Sigmoid colon (tissue), 7 donors: ENCODE measurements at places on chromosomes 3 and 15. TPM values are rescaled to one million over a fixed set of nuclear protein-coding genes. Genes with fewer than 3 reads are reported as not detected.
A peak's percentile ranks its signal among the peaks of the same experiment; 100 is the strongest.

The ATP8B4 gene
- total RNA-seq: 8.9 TPM

- DNase-seq: no peak
Measured at GRCh38 chr3:30760040-30760695, 134.3 kb downstream of the GADL1 start.

GRCh38 chr15:25237291-25237978 is 201.4 kb downstream of the UBE3A start:
- peak; percentile 48 for DNase-seq

- no peak for DNase-seq
Measured at GRCh38 chr15:25510146-25510545, 71.3 kb upstream of the UBE3A start.

DNA sequence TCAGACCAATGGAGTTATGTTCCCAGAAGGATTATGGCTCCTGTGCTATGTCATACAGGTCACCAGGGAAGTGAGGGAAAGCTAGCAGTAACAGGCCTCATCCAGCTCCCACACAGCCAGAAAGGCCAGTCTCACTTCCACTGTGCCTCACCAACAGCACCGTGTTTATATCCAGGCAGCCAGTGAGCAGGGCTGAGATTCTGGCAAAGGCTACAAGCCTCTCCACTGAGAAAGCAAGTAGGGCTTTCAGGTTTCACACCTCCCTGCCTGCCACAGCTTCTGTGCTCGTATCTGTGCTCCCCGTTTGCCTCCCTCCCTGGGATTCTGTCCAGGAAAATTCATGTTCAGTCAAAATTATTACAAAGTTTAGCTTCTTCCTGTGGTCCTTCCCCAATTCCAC is 14.9 kb upstream of the CFAP20DC start:
- DNase-seq: no peak

The CTXN2 gene
- 0.27 TPM for total RNA-seq

- DNase-seq: no peak
Measured at GRCh38 chr3:57797701-57798487, 41.8 kb downstream of the SLMAP start.

The CD86 gene
- total RNA-seq: 3.9 TPM

DNA sequence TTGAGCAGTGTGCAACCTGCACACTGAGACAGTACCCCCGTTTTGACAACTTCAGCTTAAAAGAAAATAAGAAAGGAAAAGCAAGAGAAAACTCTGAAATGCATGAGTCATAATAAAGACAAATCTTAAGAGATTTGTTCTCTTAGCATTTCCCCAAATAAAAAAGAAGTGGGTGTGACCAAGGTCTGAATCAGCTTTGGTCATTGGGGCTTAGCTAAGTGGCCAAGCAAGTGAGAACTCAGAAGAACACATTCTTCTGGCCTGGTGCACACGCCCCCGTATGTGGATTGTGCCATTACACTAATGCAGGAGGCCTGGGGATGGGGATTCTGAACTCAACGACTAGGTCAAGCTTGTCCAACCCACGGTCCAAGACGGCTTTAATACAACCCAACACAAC is 56.9 kb upstream of the PDZRN3 start:
- no peak for DNase-seq

DNA sequence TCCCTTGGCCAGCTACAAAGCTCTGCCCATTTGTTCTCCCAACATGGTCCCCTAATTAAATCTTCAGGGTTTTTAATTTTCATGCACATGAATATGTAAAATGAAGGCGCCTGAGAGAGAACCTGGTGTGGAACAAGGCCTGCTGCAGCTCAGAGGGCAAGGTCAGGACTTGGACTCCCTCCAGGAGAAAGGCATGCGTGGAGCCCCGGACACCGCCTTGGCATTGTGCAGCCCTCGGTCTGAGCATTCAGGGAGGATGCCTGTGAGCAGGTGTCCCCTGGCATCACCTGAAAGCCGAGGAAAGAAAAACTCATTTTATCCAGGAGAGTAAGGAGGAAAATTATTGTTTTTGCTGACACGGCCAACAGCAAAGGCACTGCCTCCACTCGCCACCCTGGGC is 33.8 kb upstream of the EPHB1 start:
- no peak for DNase-seq

GRCh38 chr3:154176036-154176435 is 54.8 kb downstream of the ARHGEF26 start:
- no peak for DNase-seq

The NCEH1 gene
- total RNA-seq: 3.6 TPM

GRCh38 chr3:196932600-196932999 is 9.7 kb downstream of the NCBP2 start:
- DNase-seq: no peak

DNA sequence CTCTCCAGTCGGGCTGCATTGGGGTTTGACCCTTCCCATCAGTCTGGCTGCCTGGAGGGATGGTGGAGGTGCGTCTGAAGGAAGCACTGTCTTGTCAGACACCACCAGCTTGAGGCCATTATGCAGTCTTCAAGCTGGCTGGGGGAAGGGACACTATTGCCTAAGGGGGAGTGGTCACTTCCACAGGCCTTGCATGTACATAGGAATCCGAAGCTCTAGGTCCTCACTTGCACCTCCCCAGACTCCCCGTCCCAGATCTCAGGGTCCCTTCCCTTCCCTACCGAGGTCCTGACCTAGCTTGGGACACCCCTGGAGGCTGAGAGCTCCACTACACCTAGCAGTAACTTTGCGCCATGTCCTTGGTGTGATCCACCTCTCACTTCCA is 48.6 kb upstream of the KLF13 start:
- peak; percentile 37 for DNase-seq

DNA sequence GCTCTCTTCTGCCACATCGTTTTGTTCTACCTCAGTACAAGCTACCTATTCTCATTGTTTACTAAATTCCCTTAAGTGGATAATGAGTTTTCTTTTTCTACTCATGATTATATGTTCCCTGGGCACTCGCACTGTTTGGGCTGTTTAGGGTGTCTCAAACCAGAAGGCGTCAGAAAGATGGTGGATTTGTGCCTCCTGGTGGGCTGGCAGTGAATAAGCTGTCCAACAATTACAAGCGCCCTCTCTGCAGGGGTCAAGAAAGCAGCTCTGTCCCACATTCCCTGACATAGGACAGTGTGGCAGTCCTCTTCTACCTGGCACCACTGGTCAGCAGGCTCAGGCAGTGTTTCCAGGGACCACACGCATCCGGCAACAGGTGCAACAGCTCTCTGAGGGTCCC is 173.4 kb upstream of the PPP2R3A start:
- no peak for DNase-seq

- DNase-seq: no peak
Measured at GRCh38 chr3:38090453-38090852, 46.5 kb downstream of the ACAA1 start.

GRCh38 chr3:37660782-37661181 is 200.9 kb upstream of the CTDSPL start:
- no peak for DNase-seq

- DNase-seq: no peak
Measured at GRCh38 chr15:93141371-93141794, 52.4 kb upstream of the RGMA start.

DNA sequence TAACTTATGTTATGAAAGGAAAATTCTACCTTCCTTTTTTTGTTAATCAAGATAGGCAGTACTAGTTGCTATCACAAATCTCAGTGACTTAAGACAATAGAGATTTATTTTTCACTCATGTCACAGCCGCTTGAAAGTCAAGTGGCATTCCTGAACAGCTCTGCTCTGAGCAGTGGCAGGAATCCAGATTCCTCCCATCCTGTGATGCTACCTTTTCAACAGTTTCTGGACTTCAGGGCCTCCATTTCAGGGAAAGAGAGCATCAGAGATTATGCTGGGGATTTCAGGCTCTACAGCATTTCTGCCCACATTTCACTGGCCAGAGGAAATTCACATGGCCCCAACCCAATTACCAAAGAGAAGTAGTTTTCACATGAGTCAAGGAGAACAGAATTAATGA is 83.4 kb downstream of the IL1RAP start:
- DNase-seq: no peak

GRCh38 chr3:134903837-134904236 is 108.8 kb downstream of the EPHB1 start:
- no peak for DNase-seq

GRCh38 chr3:152122851-152123250 is 145.9 kb upstream of the MBNL1 start:
- no peak for DNase-seq

DNA sequence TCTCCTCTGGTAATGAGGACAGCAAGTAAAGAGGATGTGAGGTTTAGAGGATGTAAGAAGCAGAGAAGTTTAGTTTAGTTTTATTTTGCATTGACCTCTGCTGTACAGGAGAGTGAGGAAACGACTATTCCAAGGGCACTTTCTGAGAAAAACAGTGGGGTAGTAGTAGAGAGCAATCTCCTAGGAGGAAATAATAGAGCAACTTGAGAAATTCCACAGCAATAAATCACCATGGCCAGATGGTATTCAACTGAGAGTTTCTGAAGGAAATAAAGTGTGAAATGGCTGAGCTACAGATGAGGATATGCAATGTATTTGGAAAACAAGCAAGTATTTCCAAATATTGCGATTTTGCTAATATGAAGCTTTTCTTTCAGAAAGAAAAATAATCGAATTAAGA is 118.9 kb downstream of the DPH6 start:
- DNase-seq: no peak

DNA sequence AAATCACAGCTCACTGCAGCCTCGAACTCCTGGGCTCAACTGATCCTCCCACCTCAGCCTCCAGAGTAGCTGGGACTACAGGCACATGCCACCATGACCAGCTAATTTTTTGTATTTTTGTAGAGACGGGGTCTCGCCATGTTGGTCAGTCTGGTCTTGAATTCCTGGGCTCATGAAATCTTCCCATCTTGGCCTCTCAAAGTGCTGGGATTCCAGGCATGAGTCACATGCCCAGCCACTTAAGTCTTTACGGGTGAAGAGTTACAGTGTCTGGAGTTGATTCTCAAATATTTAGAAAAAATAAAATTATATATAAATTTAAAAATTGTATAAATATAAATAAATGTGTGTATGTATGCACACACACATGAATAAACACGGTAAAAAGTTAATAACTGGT is 14.5 kb upstream of the KBTBD12 start:
- DNase-seq: no peak

- no peak for DNase-seq
Measured at GRCh38 chr15:40386480-40386879, 4.0 kb downstream of the KNSTRN start.

The PRSS50 gene
- total RNA-seq: 0.16 TPM

The FSTL1 gene
- total RNA-seq: 266 TPM

GRCh38 chr3:46094506-46094905 is 67.2 kb upstream of the XCR1 start:
- no peak for DNase-seq

DNA sequence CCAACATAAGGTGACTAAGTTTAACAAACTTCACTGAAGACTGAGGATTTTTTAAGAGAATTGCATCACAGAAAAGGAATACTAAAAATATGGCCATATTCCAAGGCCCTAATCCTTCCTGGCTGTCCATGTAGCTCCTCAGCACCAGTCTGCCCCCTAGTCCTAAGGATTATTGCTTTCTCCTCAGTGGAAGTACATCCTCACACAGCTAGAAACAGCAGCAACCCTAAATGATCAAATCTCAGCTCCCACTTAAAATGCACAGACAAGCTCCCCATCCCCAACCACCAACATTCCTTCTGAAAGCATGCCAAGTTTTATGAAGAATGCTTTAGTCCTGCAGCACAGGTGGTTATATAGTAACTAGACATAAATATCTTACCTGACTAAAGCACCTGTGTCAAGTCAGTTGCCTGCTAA is 14.7 kb downstream of the ST3GAL6 start:
- DNase-seq: no peak

DNA sequence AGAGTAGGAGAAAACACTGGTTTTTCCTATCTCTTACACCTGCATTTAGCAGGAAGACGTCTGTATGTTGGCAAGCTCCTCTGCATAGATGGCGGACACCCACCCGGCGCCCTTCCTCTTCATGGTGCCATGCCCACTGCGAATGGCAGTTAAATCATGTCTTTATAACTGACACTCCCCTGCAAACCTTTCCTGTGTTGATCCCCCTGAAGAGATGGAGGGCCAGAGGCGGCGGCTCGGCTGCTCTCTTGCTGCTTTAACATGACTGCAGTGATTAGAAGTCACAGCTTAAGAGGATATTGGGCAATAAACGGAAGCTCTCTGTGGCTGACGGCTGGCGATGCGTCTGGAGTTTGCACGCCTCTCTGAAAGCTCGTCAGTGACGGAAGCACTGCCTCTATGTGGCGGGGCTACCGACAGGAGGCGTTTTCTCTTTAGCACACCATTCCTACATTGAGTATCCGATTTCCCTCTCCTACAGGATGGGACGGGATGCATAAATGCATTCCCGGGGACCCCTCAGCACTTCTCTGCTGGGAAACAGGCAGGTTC is 25.5 kb upstream of the SNRPA1 start:
- DNase-seq: peak; percentile 79

GRCh38 chr15:43187544-43188155 is 2.4 kb downstream of the CCNDBP1 start:
- DNase-seq: no peak

GRCh38 chr15:34367101-34368081 is at the start of gene LPCAT4:
Gene LPCAT4 (minus strand): TSS chr15:34367196. CDS start chr15:34367100, 96 bp downstream.
- DNase-seq: peak; percentile 94

DNA sequence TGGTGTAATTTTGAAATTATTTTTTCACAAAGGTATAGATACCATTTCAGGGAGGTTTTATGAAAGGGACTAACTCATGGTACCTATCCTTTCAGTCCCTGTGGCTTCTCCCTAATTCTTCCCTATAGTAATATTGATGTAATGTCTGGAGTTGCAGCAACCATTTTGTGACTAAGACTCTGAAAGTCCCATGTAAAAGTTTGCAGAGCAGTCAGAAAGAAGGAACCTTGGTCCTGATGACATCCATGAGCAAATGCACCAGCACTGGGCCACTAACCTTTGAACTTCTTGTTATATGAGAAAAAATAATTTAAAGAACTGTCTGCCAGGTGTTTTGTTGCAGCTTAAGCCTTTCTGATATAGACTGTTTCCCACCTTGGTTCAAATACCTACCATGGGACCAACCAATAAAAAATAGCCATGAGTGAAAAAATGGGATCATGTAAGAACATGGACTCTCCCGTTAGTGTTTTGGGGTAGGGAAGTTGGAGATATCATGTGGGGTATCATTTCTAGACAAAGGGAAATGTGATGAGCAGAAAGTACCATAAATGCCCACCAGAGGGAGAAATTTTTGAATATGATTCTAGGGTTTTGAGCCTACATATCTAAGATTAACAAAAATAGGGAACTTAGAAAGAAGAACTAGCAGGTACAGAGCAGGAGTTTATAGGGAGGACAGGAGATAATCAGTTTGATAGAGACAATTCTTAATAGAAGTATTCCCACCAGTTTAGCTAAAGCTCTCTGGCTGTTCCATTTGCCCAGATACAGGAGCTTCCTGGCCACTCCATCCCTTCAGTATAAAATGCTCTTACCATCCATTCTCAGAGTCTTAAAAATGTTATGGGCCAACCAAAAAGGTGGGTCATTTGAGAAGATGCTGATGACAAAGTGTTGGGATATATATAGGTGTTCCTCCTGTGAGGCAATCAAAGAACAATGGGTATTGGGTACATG is 3.4 kb upstream of the CPOX start:
- no peak for DNase-seq

DNA sequence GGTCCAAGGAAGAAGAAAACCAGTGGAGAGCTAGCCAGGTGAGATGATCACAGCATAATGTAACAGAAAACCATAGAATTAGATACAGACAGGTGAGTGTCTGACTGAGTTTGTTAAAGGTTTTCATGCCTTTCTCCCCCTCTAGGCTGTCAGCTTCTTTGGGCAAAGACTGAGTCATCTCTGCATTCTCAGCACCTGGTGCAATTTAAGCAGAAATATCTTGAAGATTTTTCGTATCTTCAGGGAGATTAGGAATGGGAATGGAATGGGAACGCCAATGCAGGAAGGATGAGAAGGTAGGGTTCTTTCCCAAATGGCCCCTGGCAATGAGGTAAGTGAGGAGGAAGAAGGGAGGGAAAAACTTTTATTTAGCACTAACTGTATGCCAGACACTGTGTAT is 122.0 kb upstream of the SLC7A14 start:
- no peak for DNase-seq
